ENCODE measurements at places on chromosomes 3 and 15.

GRCh38 chr3:184811034-184811433, 932 bp upstream of the VPS8 start:
- no peak for DNase-seq

DNA sequence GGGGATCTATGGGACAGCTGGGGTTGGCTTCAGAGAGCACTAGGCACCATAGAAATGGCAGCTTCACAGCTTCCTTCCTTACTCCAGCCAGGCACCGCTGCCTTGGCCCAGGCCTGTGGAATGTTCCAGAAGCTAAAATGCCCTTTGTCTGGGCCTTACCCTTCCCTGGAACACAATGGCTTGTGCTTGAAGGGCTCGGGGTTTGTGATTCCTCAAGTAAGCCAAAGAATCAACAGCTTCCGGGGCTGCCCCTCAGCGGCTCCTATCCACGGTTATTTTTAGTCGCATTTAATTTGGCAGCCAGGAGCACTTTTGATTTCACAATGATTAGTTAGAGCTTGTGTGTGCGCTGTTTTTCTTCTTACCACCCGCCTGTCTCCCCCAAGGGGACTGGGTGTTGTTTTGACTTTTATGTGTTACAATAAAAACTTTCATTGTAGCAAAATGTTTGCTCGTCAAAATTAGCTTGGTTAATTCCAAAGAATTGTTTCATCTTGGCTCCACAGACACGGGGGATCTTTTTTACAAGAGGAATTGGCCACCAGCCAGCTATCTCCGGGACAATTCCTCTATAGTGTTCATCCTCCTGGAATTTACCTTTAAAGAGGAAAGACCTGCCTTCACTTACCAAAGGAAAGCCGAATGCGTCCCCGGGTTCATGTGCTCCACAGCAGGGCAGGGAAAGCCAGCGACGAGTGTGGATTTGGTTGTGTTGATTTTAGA, 73.8 kb downstream of the TLE3 start:
- no peak for DNase-seq

- no peak for DNase-seq
These were observed 99.9 kb downstream of the ADAMTS17 start for GRCh38 chr15:100241572-100242482.

GRCh38 chr3:173138026-173138425, 3.0 kb downstream of the SPATA16 start:
- DNase-seq = no peak

DNA sequence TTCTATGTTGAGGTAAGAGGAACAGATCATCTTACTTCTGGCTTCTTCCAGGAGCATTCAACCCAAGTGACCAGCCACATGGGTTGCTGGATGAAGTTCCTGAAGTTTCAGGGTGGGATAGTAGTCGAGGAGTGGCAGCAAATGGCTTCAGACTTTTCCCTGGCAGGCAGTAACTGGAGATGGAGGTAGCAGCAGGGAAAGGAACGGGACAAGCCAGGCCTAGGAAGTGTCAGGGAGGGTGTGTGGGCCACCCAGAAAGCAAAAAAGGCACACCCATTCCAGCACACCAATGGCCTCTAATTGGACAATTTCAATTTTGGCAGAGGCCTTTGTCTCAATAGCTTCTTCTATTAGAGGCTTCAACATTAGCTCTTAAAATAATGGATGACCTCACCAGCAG, 498.6 kb upstream of the ATP11B start:
- no peak for DNase-seq

GRCh38 chr15:75776065-75776423, 63.4 kb upstream of the CSPG4 start:
- peak; percentile 59 for DNase-seq

GRCh38 chr15:88613074-88613944, 7.8 kb upstream of the AEN start:
- DNase-seq = peak; percentile 51

DNA sequence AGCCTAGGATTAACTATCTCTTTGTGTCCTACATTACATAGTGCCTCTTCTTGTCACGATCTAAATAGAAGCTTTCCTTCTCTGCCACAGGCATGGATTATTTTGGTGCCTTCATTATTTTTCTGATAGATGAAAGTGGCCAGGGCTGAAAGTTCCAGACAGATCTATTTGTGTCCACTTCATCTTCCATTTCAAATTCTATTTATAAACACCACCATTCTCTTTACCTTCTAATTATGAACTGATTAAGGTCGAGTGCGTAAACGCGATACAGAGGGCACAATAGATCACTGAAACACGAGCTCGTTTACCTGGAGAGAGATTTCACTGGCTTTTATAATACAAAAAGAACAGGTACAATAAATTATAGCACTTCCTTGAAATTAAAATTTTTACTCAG, 105.0 kb downstream of the EDEM1 start:
- DNase-seq = no peak

- DNase-seq = no peak
These were observed 222.3 kb downstream of the NR1D2 start for GRCh38 chr3:24167429-24167828.

DNA sequence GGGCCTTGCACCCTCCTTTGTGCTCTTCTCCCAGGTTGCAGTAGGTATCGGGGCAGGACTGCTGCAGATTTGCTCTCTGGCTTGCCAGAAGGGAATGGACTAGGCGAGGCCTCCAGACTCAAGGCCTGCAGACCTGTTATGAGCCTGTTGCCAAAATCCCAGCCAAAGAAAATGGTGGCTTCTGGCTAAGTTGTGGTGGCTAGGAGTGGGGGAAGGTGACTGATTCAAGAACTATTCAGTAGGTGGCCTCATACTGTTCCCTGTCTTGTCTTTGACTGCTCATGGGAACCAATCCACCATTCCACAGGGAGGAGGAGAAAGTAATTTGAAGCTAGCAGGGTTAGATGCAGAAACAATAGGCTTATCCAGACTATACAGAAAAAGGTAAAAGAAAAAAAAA, 380.4 kb upstream of the PROK2 start:
- no peak for DNase-seq

- peak; percentile 79 for DNase-seq
These were observed 69.2 kb downstream of the ATP8B4 start for GRCh38 chr15:50049871-50050270.

GRCh38 chr15:52866698-52867097, 76.6 kb upstream of the ONECUT1 start:
- DNase-seq = no peak

- DNase-seq = no peak
These were observed 24.5 kb downstream of the NTRK3 start for GRCh38 chr15:88231909-88232644.

DNA sequence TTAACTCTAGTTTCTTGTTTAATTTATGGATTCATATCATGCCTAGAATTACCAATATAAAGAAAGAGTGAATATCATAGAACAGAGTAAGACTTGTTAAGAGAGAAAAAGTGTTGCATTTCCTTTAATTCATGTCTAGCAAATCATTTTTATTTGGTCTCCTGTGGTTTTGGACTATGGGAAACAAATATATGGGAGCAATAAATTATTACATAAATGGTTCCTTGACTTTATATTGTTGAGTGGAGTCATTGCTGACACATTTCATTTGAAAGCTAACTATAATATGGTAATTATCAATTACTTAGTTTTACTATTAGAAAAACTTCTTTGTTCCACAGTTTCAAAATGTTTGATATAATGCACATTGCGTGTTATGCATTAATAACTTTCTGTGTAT, 144.7 kb upstream of the CGNL1 start:
- no peak for DNase-seq

DNA sequence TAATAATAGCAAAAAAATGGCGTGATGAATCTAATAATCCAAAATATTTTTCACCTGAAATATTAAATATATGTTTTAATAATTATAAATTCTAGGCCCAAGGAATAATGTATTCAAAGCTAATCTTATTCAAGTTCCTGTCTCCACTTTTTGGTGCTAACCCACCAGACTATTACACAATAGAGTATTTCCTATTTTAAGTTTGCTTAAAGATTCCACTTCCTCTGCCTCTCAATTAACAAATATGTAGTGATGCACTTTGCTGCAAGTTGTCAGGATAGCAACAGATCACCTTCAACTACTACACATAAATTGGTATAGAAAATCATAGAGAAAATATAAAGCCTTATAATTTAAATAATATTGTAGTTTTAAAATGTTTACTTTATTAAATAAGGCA, 467.5 kb downstream of the C3orf38 start:
- no peak for DNase-seq

DNA sequence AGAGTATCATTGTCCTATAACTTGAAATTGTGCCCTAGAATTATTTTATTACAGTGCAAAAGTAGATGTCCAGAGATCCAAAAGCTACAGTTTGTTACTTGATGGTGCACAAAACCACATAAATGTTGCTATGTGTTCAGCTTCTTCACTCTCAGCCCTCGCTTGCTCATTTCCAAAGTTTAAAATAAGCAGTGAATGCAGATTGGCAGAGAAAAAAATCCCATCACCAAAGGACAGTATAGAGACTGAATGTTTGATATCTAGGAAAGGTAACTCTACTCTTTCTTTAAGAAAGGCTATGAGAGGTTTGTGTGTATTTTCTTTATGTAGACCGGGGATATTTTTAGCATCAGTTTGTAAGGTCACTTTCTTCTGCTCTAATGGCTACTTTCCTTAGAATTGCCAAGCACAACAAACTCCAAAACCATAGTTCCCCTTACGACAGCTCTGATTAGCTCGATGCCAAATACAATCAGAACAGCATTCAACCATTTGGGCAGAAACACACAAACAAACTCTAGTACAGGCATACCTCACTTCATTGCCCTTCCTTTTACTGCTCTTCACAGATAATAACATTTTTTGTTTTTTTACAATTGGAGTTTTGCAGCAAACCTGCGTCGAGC, 164.1 kb upstream of the CCDC54 start:
- no peak for DNase-seq

DNA sequence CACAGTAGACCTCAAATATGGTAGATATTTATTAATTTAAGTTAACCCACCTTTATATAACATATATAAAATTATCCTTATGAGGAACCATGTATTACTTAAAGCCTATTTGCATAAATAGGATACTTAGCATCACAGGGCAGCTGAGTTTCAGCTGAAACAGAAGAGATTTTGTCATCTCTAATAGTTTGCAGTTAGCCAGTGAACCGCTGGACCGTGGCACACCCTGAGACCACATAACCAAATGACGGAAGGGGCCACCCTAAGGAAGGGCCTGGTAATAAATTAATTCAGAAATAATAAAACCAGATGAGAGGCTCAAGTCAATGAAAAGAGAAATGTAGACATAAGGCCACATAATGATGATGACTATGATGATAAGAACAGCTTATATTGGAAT, 107.7 kb downstream of the MYO5A start:
- no peak for DNase-seq

GRCh38 chr3:197520311-197521276, 35.2 kb downstream of the BDH1 start:
- no peak for DNase-seq

DNA sequence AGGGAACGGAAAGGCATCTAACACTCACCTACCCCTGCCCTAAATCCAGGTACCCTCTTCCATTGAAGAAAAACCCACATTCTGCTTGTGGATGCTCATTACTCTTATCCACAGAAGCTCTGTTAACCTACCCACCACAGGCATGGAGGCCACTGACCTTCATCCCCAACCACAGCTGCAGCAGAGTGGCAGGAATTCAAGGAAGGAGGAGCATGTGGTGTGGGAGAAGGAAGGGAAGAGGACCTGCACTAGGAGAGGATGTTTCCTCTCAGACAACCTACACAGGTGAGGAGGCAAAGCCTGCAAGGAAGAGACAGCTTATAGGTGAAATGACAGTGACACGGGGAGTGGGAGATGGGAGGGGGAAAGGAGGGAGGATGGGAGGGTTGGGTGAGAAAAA, 192.5 kb upstream of the TSC22D2 start:
- no peak for DNase-seq

Data from HS-27A (cell line).